ENCODE measurements at places on chromosomes 5 and 9. TPM values are rescaled to one million over a fixed set of nuclear protein-coding genes. Genes with fewer than 3 reads are reported as not detected.

GRCh38 chr9:125258160-125258785 lies 3.4 kb upstream of the GAPVD1 start:
- H3K4me3 ChIP-seq: no peak overlapping the region
- H3K27ac ChIP-seq: no peak overlapping the region
- H3K4me1 ChIP-seq: peaks cover 10% of the 10 kb centered on the region
- no peaks in the 10 kb centered on the region for H3K36me3 ChIP-seq
- H3K27me3 ChIP-seq: no peaks in the 10 kb centered on the region
- no peak for DNase-seq

GRCh38 chr9:93365427-93366118 lies 85.9 kb upstream of the FAM120A start:
- H3K4me1 ChIP-seq: no peaks in the 10 kb centered on the region
- no peaks in the 10 kb centered on the region for H3K27me3 ChIP-seq
- H3K27ac ChIP-seq: no peak overlapping the region
- H3K36me3 ChIP-seq: no peaks in the 10 kb centered on the region
- no peak overlapping the region for H3K4me3 ChIP-seq

- DNase-seq: no peak
- no peak overlapping the region for H3K4me3 ChIP-seq
- no peaks in the 10 kb centered on the region for H3K4me1 ChIP-seq
- no peaks in the 10 kb centered on the region for H3K36me3 ChIP-seq
- H3K27me3 ChIP-seq: no peaks in the 10 kb centered on the region
Measured at GRCh38 chr9:74824654-74825053, 63.1 kb downstream of the TRPM6 start.

Gene PCDHB4
- not detected for polyA plus RNA-seq

DNA sequence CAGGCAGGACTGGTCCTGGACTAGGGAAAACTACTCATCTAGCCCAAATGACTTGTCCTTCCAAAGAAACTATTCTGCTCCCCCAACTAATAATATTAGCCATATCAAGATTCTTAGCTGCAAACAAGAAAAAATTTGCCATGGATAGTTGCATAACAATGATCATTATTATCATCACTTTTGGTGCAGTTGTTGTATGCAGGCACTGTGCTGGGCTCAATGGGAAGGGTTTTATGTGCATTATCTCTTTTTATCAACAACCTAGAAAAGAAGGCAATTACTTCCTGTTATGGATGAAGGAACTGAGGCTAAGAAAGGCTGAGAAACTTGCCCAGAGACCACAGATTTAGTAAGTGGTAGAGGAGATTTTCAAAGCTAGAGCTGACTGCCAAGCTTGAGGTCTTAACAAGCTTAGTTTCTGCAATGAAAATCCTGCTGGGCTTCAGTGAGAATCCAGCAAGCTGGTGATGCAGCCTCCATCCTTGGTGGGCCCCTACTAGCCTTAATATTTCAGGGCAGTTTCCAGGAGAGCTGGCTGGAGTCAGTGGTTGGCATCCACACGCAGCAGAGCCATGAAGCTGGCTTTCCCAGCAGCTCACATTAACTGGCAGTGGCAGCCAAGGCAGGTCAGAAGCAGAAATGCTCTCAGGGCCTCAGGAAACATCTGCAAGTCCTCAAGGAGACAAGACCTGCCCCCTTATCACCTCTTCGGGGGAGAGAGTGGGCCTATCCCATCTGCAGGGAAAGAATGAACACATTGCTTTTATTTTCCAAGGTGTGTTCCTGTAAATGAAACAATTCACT lies 20.5 kb upstream of the MEGF9 start:
- DNase-seq: no peak
- no peak overlapping the region for H3K27ac ChIP-seq
- no peak overlapping the region for H3K4me3 ChIP-seq
- H3K36me3 ChIP-seq: no peaks in the 10 kb centered on the region

Gene PLAC8L1
- not detected for polyA plus RNA-seq

GRCh38 chr5:173884402-173885053 lies 3.6 kb upstream of the CPEB4 start:
- H3K27me3 ChIP-seq: no peaks in the 10 kb centered on the region
- H3K27ac ChIP-seq: no peak overlapping the region
- DNase-seq: no peak
- H3K4me1 ChIP-seq: peaks cover 31% of the 10 kb centered on the region
- H3K36me3 ChIP-seq: no peaks in the 10 kb centered on the region

Data from naive thymus-derived CD4-positive, alpha-beta T cell (primary cell).